NK-92 treated with Interleukin-12 subunit alpha and Interleukin-12 subunit beta, amount 100 ng/mL, for 24 hours (cell line): ENCODE measurements at places on chromosomes 2 and 18.

DNA sequence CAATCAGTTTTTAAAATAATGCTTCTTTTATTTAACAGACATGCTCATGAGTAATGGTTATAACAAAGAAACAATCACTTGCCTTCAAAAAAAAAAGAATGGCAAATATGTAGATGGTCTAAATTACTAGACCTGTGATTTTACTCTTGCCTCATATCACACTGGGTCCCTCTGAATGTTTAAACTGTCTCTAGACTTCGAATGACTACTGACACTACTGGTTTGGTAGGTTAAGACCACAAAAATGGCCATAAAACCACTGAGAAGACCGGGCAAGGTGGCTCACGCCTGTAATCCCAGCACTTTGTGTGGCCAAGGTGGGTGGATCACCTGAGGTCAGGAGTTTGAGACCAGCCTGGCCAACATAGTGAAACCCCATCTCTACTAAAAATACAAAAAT, 5.1 kb upstream of the SELENOI start:
- no peak for DNase-seq

- no peak for DNase-seq
Measured at GRCh38 chr2:67566958-67567635, 170.0 kb downstream of the ETAA1 start.

- DNase-seq = no peak
Measured at GRCh38 chr2:127102521-127103242, 4.3 kb downstream of the BIN1 start.

DNA sequence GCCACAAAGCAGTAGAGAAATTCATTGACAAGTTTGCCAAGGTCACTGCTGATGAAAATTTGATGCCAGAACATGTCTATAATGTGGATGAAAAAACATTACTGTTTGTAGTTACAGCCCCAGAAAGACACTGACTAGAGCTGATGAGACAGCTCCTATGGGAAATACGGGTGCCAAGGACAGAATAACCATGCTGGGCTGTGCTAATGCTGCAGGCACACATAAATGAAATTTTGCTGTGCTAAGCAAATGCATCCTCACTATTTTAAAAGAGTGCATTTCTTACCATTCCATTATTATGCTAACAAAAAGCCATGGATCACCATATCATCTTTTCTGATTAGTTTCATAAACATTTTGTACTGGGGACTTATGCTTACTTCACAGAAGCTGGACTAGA, 208.2 kb downstream of the FHOD3 start:
- DNase-seq = no peak

GRCh38 chr18:66534110-66534509, 69.8 kb downstream of the CDH19 start:
- DNase-seq = no peak

DNA sequence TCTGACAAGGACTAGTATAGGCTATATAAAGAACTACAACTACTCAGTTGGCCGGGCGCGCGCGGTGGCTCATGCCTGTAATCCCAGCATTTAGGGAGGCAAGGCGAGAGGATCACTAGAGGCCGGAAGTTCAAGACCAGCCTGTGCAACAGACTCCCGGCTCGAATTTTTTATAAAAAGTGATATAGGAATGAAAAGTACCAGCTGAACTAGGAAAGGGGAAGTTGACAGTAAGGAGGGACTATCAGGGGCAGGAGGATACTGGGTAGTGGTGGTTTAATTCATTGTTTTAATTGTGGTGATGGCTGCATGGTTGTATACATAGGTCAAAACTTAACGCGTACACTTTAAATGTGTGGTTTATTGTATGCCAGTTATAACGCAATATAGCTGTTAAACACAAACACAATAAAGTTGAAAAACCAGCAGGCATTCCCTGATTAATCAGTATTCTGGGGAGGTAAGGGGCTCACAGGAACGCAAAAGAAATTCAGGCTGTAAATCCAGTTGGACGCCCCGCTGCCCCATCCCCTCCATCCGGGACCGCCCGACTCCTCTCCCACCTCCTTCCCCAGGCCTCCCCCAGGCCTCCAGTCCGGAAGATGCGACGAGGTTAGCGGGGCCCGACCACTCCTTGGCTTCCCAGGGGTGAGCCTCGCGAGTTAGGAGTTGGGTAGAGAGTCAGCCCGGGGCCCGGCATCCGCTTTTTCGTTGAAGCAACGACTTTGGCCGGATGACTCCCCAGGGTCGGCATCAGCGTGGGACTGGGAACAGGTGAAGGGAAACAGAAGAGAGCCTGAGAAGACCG, 746 bp upstream of the POLR1B start:
- peak; percentile 79 for DNase-seq

DNA sequence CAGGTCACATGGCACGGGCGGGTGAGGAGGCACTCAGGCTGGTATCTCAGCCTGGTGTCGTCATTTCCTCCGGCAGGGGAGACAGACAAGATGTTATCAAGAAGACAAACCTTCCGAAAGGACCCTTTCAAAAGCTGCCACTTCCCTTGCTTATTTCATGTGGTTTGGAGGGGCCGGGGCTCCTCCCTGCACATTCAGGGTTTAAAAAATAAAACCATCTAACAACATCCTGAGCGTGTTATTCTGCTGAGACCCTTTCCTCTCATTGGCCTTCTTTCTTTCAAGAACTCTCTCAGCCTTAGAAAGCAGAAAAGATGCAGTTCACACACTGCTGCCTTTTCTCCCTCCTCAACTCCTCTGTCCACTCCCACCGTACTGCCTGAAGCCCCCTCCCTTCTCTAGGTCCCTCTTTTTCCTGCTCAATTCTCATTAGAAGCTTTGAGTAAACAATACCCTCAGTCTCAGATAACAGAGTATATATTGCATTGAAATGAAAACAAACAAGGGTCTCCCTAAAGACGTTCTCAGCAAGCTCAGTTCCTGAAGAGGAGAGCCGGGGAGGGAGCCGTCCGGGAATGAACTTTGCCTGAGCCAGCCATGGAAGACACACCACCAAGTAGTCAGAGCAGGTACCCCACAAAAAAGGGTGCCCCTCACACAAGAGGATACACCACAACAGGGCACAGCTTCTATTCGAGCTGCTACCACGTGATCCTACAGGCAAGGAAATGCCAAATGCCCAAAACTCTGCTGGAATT, 9.7 kb downstream of the SMAD7 start:
- peak; percentile 34 for DNase-seq

- DNase-seq = no peak
Measured at GRCh38 chr2:127633556-127634065, 12.3 kb upstream of the GPR17 start.

DNA sequence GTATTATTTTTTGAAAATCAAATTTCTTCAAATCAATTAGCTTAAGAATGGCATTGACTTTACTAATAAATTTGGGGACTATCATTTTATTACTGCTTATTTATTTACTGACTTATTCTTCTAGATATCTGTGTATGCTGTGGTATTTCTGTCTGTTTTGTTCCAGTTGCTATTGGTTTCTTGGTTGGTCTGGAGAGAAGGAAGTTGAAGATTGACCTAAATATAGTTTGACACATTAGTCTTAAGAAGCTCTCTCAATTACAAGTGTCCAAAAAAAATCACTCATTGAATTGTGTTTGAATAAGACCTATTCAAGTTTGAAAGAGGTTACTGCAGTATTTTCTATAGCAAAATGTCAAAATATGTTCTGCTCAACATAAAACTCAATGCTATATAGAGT, 153.3 kb upstream of the KYNU start:
- DNase-seq = no peak

- no peak for DNase-seq
Measured at GRCh38 chr2:689237-689636, 12.0 kb upstream of the TMEM18 start.

DNA sequence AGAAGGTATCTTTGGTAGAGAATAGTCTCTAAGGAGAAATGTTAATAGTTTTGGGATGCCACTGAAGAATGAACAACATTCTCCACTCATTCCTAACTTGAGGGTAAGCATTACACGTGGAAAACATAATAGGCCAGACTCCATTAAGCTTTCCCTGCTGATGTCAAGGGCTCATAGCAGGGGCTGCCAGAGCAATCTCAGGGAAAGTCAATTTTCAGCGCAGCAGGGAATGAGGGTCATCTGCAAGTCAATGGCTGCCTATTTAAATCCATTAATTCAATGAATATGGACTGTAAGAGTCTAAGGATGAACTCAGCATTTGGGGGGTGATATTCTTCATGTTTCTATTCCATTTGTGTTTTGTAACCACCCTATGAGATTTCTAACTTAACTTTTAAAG, 144.2 kb upstream of the ARL4C start:
- DNase-seq = no peak

DNA sequence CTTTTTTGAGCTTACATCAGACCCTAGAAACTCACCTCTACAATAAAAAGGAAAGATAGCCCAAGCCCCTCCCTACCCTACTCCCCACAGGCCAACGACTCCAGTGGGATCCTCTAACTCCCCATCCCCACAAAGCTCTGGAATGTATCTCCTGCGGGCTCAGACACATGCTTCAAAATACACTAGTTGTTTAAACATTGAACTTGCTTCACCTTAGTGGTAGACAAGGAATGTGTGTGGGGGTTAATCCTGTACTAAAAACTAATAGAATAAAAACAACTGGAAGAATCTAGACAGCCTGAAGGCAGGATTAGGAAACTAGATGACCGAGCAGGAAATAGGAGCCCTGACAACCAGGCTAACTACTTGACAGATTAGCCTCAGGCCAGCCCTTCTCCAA, 211.5 kb downstream of the SUCLG1 start:
- no peak for DNase-seq

- DNase-seq = no peak
Measured at GRCh38 chr18:56393870-56394269, 244.5 kb downstream of the TXNL1 start.

GRCh38 chr2:144180131-144180530, 339.8 kb downstream of the ZEB2 start:
- no peak for DNase-seq

GRCh38 chr2:209473930-209474419, 50.1 kb downstream of the MAP2 start:
- DNase-seq = no peak

DNA sequence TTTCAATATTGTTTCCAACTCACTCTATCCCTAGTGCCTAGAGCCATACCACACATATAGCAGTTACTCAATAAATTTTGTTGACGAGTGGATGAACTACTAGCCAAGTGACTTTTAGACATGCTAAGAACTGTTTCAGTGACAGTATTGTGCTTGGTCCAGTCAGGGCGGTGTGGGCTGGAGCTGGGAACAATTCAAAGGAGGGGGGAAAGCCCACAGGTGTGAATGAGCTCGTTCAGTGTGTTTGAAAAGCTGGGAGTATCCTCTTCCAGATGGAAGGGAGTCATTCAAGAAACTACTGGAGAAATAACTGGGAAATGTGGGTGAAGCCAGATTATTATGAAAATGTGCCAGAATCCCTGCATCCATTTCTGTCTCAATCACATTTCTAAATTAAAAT, 1.7 kb upstream of the SERPINE2 start:
- DNase-seq = no peak

- DNase-seq = no peak
Measured at GRCh38 chr2:19873014-19873413, 28.8 kb downstream of the TTC32 start.

DNA sequence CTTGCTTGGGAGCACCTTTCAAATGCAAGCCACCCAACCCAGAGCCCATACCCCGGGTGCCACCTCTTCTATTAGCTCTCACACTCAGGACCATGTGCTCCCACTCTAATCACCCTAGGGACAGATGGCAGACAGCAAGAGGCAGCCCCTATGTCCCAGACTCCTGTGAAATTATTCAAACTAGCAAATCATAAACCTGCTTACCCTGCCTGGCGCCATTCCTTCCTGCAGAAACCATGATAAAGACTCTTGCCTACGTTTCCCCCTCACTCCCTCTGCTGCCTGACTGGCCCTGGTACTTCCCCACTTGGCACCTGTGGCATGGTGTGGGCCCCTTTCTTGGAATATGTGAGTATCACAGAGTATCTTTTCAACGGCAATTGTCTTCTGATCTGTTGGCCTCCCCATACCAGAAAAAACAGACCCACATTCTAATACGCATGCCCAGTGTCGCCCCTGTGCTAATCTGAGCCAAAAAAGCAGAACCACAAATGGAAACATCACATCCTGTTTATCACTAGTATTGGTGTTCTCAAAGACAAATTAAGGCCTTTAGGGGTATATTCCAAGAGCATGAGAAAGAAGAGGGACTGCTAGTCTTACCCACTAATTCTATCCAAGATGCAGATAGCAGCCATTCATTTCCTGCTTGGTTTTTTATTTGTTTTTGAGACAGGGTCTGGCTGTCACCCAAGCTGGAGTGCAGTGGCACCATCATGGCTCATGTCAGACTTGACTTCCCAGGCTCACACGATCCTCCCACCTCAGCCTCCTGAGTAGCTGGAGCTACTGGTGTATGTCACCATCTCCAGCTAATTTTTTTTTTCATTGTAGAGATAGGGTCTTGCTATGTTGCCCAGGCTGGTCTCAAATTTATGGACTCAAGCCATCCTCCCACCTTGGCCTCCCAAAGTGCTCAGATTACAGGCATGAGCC, 44.1 kb upstream of the TTC39C start:
- DNase-seq = no peak

DNA sequence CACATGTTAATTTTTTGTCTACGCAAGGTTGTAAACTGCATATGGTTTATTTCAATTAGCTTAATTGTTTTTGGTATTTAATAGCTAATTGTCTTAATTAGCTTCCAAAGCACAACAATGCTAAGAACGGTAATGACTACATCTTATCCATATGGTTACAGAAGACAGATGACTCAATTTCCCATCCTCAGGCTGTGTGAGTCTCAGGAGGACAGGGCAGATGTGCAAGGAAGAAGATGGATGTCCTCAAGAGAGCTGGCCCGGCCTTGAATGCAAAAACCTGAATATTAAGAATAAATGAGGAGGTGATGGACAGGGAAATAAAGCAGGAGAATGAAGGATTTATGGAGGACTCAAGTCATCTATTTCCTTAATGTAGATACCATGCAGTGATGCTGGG, 31.4 kb downstream of the SLC4A3 start:
- no peak for DNase-seq

DNA sequence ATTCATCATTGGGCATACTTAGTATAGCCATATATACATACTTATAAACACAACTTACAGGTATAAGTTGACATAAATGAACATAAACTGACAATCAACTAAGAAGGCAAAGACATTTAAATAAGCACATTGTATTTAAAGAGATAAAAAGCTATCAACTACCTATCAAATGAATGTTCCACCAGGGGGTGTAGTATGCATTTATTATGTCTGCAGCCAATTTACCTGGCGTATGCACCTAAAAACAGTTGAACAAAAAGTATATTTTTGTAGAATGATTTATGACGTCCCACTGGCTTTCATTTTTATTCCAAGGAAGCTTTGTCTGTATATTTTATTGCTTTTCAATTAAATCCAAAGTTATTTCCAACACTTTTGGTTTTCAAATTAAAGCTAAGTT, 323.5 kb downstream of the AFF3 start:
- no peak for DNase-seq

- no peak for DNase-seq
Measured at GRCh38 chr2:43300781-43301583, 74.6 kb upstream of the ZFP36L2 start.

- DNase-seq = no peak
Measured at GRCh38 chr18:37617623-37618022, 52.0 kb upstream of the CELF4 start.

- DNase-seq = no peak
Measured at GRCh38 chr2:178873912-178874311, 66.7 kb upstream of the TTN start.

GRCh38 chr2:241890524-241891235, 21.2 kb downstream of the RTP5 start:
- no peak for DNase-seq
